ENCODE measurements at places on chromosomes 11 and 22.

DNA sequence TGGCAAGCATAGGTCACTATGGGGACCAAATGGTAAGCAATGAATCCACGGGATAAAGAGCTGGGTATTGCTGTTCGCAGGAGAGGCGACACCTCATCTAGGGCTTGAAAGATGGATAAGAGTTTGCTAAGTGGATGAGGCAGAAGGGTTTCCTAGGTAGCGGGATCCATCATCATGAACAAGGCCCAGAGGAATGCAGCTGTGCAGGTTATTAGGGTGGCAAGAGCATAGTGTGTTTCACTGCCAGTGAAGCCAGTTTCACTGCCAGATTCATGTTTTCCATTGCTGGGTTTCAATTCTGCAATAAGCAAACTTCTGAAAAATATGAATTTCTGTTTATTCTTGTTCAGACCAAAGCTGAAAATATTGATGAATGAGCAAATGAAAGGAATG, 27.2 kb downstream of the WEE1 start:
- DNase-seq, result no peak

- DNase-seq, result no peak
Measured at GRCh38 chr11:35742707-35743454, 80.3 kb downstream of the TRIM44 start.

DNA sequence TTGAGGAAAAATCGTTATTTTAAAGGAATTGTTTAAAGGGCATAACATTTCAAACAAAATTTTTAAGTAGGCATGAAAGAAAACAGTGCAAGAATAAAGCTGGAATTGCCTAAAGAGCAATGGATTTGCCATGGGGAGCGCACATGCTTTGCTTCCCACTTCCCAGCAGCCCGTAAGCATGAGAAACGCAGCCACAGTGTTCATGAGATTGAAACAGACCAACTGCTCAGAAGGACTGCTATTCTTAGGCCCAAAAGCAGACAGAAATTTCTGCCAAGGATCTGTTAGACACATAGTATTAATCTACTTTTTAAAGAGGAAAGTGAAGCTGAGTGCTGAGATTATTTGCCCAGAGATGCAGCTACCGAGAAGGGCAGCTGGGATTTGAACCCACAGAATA, 34.2 kb upstream of the TSKU start:
- no peak for DNase-seq

- no peak for DNase-seq
Measured at GRCh38 chr11:112718483-112718882, 242.7 kb upstream of the NCAM1 start.

DNA sequence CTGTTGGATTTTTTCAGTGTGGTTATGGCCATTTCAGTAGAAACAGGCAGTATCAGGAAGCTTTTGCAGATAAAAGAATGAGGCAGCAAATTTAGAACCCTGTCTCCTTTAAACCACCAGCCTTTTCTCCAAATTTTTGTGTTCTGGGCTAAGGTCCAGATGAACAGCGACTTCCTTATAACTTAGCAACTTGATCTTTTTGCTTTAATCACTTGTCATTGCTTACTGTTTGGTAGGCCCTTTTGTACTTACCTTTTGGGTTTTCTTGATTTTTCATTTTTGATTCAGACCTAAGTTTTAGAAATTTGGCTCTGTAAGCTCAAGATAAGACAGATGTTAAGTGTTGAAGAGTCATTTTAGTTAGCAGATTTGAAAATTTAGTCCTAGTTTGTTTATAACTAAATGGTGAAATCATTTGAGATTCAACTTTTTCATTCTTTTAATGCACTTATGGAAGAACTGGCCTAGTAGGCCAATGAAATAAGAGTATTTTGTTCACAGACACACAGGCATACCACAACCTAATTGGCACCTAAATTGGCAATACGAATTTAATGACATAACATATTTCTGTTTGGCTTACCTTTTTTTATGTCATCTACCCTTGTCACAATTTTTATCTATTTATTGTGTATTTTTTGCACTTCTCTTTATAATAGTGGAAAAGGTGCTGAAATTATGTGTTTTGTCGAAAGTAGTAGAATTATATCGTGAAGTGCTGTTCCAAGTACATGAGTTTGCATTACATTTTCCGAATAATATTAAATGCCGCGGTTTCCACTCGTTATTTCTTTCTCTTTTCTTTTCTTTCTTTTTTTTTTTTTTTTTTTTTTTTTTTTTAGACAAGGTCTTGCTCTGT, 2.1 kb downstream of the RTN3 start:
- peak; percentile 42 for DNase-seq

DNA sequence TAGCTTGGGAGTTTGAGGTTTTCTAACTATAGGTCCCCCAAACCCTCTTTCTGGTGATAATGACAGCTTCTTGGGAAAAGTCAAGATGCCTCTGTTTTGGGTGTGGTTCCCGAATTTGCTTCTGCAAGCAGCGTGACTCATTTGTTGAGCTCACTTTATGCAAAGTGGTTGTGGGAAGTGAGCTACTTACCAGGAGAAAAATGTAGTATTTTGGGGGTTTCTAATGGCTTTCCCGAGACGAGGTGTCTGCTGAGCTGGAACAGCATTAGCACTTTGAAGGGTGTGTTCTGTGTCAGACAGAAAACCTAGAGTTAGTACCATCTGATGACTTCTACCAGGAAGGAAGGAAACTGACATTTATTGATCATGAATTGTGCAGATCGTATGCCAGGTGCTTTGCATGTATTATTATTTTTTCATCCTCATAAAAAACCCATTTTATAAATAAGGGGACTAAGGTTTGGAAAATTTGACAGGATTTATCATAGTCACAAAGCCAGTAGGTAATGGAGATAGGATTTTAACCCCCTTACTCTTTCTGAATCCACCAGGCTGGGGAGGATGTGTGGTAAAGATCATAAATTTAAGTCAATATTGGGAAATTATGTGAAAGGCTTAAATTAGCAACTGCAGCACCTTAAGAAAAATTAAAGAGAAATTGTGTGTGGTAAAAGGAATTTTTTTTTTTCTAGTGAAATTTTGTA, 108.8 kb upstream of the CD44 start:
- peak; percentile 28 for DNase-seq

GRCh38 chr22:26364066-26365015, 64.7 kb upstream of the ASPHD2 start:
- peak; percentile 73 for DNase-seq
